Breast epithelium (tissue), 4 donors: ENCODE measurements at places on chromosomes 5 and 9.

GRCh38 chr9:134365791-134366222 lies 39.6 kb downstream of the RXRA start:
- DNase-seq: no peak

DNA sequence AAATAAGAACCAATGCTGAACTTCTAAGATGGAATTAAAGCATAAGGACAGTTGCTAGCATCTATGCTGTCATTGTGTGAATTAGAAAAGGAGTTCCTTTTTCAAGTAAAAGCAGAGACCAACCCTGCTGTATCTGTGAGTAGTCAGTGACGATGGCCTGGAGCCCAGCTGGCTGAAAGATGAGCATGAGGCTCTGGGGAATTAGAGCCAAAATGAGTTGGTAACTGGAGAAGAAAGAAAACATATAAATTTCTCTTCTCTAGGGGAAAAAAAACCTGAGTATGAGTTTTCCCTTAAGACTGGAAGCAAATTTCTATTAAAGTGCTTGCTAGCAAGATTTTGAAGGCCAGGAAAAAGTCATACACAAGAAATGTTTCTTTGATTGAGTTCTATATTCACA lies 1.6 kb upstream of the SPZ1 start:
- DNase-seq: no peak

DNA sequence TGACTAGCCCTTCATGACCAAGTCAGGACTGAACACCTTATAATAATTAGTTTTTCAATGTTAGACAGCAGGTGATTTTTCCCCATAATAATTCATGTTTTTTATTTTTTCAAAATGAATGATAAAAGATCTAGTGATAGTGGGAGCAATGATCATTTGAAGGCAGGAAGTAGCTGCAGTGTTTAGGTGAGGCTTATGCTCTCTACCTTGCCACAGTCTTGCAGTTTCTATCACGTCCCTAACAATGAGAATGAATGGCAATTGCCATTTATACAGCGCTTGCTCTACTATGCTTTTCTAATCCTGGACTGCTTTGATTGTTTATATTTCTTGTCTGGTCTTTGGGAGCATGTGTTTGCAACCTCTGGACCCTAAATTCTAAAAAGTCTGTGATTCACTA lies 367.8 kb upstream of the RIOK2 start:
- no peak for DNase-seq

DNA sequence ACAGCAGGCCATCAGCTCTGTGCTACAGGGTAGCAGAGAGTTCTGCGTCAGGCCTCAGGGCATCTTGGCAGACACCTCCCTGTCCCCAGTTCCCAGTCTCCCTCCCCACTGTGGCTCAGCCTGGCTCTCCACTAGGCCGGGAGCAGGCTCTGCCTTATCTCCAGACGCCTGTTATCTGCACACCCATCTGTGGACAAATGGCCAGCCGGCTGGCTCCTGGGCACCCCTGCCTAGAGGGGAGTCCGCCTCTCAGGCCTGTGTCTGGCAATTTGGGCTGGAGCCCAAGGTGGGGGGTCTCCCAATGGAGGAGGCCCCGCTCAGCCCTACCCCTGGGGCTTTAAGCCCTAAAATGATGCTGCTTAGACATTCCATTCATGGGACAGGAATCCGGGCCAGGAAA lies 39.2 kb upstream of the HAND1 start:
- no peak for DNase-seq

GRCh38 chr5:167861928-167862426 lies 429.5 kb upstream of the WWC1 start:
- DNase-seq: no peak

DNA sequence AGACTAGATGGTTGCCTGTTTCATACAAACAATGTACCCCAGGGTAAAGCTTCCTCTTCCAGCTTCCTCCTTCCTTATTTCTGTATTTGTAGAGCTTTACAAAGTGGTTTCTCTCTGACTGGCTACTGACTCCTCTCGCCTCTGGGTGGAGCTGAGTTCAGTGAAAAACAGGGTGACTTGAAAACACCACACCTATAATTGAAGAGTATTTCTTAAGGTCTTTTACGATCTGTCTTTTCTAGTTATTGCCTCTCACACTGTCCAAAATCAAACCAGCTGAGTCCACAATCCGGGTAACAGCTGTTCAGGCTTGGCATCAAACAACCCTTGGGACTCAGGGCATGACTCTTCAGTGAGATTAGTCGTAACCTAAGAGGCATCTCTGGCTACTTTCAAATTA lies 200.4 kb downstream of the ARRDC3 start:
- no peak for DNase-seq

DNA sequence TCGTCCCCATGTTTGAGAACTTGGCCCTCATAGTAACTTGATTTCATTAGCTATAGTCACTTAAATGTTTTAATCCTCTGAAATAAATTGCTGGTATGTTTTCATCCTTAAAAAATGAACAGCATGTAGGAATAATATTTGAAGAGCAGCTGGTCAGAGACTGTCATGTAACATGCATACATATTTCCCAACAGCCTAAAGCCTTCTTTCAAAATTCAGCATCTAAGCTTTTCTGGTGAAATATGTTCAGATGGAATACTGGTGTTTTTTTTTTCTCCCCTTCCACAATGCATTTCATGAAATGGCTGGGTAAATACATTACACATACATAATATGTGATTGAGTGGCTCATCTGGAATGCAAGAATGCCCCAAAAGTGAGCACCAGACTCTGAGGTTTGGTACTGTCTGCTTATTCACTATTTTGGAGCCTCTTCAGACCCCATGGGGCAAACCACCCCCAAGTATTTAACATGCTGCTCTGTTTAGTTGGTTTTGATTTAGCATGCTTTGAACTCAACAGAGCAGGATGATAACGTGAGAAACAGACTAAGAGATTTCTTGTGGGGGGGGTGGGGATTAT lies 94.0 kb downstream of the SMARCA2 start:
- DNase-seq: no peak

- DNase-seq: no peak
Measured at GRCh38 chr5:164481270-164481669, 975.9 kb downstream of the MAT2B start.

- no peak for DNase-seq
Measured at GRCh38 chr5:10572451-10572850, 8.6 kb downstream of the ANKRD33B start.

- no peak for DNase-seq
Measured at GRCh38 chr5:116361171-116361967, 213.3 kb downstream of the SEMA6A start.

DNA sequence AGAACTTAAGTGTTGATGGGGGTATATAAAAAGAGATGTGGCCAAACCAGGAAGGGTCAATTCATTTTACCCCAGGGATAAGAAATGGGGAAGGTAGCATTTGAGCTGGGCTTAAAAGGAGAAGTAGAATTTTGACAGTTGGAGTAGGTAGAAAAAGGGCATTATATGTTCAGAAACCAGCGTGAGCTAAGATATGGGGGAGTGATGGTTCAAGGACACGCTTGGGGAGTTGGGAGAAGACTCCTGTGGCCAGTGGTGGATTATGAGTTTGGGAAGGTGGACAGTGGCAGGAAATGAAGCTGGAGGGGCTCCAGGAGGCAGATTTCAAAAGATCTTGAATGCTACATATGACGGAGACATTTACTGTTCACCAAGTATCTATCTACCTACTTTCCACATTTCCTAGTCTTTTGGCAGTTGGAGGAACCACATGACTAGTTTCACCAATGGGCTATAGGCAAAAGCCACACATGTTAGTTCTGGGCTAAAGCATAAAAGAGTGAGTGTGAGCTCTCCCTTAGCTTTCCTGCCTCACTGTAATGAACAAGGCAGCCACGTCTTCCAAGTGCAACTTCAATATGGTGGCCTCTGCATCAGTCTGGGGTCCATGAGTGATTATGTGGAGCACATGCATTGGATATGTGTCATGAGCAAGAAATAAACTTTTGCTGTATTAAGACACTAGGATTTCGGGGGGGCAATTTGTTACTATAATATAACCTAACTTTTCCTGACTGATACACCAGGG lies 15.7 kb upstream of the GSN start:
- DNase-seq: no peak

DNA sequence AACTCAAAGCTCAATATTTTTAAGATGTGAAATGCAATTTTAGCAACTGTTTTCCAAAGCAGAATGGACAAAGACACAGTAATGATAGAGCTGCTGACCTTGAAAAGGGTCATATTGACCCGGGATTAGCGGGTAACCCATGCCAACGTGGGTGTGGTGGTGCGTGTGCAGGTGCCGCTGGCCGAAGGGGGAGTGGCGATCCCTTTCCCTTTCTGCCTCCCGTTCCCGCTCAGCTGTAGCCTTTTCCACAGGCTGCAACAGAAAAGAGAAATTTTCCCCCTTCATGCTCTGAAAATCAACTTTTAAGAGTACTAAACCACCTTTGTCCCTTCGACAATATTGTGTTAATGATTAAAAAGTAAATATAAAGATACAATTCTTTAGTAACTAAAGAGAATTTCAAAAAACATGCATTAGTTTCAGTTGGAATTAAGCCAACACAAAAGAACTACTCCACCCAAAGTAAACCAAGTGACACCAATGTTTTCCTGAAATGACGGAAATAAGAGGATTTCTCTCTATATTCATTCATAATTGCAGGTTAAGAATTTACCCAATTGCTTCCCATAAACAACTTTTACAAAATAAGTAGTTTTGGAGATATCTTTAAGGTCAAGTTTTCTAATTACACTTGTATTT lies 105.2 kb downstream of the ZNF608 start:
- no peak for DNase-seq

DNA sequence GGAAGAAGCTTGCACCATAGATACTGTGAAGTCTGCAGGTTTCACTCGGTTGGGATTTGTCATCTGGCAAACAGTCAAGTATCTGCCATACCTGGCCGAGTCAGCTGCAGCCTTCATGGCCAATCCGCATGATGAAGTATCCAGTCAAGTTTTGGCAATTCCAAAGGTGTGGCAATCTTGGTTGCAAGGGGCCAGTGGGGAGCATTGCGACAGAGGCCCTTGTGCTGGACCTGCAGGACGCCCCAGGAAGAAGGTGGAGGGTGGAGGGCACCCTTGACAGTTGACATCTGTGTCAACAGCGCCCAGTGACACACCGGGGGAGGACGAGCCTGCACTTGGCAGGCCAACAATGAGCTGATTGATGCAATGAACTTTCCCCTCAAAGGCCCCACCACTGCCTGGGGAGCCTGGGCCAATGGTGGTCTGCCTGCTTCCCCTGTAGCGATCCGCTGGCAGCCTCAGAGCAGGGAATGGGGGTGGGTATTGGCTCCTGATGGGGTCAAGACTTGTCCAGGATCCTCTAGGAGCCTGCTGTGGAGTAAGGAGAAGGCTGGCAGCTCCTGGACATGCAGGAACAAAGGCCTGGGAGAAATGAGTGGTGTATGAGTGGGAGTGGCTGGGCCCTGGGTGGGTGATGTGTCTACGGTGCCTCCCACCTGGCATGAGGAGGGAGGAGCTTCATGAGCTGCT lies 122.8 kb upstream of the PITX1 start:
- DNase-seq: no peak
